ENCODE measurements at places on chromosomes 6 and 20.

DNA sequence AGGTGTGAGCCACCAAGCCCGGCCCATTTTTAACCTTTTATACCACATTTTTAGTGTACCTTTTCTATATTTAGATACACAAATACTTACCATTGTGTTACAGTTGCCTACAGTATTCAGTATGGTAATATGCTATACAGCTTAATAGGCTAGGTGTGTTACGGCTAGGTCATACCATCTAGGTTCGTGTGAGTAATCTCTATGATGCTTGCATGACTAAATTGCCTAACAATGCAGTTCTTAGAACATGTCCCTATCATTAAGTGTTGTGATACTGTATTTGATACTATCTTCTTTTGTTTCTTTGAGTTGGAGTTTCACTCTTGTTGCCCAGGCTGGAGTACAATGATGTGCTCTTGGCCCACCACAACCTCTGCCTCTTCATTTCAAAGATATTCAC lies 387.7 kb upstream of the SASH1 start:
- DNase-seq: no peak

DNA sequence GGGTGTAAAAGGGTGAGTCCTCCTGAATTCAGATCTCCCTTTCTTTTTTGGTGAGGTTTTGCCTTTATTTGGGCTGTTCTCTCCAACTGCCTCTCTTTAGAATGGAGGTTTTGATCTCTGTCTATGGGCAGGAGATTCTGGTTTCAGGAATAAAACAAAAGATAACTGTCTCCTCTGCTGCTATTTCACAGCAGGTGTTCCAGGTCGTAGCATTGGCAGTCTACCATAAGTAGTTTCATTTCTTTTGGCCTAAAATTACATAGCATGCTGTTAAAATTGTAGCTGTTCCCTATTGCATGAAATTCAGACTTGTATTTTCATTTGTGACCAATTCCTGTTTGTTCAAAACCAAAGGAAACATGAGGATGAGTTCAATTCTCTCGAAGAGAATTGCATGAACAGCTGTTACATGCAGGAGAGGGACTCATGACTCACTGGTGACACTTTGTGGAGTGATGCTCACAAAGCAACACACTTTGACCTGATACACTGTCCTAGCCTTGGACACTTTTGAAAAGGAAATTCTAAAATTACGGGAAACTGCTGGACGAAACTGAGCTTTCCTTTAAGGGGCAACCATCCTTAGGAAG lies 76.8 kb upstream of the SIRPG start:
- no peak for DNase-seq

GRCh38 chr6:170166511-170167122 lies 124.3 kb downstream of the DLL1 start:
- DNase-seq: no peak

GRCh38 chr6:90386399-90387382 lies 90.0 kb upstream of the BACH2 start:
- no peak for DNase-seq

- no peak for DNase-seq
These were observed 93.8 kb upstream of the LY86 start for GRCh38 chr6:6494677-6495076.

DNA sequence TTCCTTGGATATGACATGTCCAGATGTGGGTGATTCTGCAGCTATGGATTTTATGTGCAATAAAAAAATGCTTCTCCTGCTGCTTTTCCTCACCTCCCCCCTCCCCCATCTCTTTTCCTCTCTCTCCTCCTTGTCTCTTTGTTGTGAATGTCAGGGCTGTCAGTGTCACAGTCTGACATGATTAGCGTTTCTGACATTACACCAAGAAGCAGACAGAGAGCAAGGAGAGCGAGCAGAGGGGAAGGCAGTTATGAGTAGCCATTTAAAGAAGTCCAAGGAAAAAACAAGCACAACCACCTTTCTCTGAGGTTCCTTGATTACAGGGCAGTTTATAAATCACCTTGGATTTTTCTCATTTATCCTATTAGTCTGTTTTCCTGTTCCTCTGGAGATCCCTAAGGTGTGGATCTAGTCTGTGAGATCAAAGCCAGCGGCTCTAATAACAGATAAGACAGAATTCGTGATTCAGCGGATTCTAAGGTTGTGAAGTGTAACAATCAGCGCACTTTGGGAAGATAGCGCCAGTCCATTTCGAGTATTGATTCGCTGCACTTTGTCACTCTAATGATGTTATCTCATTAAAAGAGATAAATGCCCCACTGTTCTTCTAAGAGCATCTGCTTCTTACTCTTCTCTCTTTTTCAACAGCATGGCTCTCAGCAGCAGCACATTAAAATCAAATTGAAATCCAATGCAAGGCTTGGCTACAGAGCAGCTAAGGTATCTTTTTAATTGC lies 101.4 kb downstream of the BACH2 start:
- no peak for DNase-seq

DNA sequence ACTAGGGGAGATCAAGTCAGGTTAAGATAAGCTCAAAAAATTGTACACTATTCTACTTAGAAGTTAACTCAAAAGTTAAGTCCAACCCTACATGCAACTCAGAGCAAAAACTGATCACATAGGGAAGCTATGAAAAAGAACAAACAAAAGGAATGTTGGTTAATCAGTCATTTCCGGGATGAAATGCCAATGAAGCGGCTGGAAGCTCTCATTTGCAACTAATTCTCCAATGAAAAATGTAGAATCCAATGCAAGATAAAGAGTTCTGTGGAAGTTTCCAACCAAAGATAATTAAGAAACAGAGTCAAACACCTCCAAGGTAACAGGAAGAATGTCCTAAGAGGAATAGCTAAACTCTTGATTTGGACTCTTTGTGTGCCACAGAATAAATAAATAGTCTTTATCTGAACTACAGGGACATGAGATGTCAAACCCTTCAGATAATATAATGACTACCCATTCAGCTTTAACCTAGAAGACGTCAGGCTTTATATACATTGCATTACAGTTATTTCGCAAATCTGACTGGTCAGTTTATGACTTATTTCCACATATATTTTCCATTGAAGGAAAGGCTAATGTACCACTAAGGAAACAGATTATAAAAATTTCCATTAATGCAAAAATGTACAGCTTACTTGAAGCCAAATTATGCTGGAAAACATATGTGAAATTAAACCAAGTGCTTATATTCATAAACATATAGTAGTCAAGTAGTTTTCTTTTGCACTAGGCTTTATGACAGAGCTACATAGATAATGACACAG lies 48.0 kb upstream of the DST start:
- DNase-seq: no peak

GRCh38 chr6:139551376-139551775 lies 176.9 kb upstream of the CITED2 start:
- DNase-seq: no peak

DNA sequence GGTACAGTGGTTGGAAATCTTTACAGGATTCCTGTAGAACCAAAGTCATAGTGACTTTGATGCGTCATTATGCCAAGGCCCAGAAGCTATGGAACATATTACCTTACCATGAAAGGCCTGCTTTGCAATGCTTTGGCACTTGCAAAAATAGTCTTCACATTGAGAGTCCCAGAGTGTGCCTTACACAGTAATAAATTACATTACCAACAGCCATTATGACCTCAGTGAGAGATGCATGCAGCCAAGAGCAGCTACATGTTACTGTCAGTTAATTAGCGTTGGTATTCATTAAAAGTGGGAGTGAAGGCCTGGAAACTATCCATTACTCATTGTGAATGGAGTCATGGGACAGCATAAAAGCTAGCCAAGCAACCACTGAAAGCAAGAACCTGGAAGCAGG lies 39.2 kb upstream of the HDDC2 start:
- no peak for DNase-seq

GRCh38 chr6:3800850-3801591 lies 48.2 kb upstream of the FAM50B start:
- no peak for DNase-seq

GRCh38 chr6:38720295-38720694 lies 5.2 kb downstream of the DNAH8 start:
- DNase-seq: no peak

GRCh38 chr20:60513141-60513540 lies 554.9 kb downstream of the CDH26 start:
- DNase-seq: no peak

DNA sequence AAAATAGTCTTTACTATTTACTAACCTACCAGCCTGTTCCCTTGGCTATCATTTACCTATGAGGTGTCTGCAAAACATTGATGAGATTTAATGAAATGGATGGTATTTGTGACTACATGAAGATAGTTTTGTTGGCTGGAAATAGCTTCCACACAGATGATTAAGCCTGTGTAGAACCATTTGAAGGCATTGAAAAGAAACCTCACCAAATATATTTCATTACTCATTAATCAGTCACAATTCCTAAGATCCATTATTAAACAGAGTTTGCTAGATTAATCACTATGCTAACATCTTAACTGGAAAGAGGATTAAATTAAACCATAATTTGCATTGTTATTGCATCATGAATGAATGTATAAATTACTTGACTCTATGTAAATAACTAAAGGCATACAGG lies 560.3 kb downstream of the BMP2 start:
- no peak for DNase-seq

DNA sequence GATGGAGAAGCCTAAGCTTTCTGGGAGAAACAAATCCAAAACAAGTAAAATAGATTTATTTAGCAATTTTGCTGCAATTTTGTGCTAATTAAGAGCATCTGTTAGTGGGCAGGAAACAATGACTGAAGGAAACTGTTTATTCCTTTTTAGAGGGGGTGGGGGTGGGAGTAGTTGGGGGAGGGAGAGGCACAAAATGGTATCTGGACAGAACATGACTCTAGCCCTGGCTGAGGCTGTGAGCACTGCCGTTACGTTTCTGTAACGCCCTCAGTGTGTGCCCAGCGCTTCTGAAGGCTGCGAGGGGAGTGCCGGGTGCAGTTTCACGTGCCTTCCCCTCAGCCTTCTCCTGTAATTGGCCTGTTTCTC lies 28.8 kb downstream of the METTL24 start:
- DNase-seq: no peak

- no peak for DNase-seq
These were observed 31.7 kb upstream of the SPAG4 start for GRCh38 chr20:35583636-35584560.

DNA sequence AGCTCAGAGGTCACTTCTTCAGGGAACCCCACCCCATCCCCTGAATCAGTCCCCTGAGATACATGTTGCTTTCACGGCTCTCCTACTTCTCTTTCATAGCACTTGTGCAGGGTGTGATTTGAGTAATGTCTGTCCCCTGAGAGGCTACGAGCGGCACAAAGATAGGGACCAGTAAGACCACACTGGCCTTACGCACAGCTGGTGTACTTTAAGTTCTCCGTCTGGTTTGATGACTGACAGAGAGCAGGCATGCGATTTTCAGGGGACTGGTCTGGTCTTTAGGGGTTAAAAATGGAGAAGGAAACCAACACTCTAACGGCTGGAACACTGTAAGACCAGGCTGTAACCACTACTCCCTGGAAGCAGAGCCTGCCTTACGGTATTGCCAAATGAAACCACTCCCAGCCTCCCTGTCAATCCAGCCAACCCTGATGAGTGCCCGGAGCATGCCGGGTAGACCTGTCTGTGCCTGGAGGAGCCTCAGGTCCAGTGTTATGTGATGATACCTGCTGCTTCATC lies 47.1 kb downstream of the ELMO2 start:
- DNase-seq: no peak

DNA sequence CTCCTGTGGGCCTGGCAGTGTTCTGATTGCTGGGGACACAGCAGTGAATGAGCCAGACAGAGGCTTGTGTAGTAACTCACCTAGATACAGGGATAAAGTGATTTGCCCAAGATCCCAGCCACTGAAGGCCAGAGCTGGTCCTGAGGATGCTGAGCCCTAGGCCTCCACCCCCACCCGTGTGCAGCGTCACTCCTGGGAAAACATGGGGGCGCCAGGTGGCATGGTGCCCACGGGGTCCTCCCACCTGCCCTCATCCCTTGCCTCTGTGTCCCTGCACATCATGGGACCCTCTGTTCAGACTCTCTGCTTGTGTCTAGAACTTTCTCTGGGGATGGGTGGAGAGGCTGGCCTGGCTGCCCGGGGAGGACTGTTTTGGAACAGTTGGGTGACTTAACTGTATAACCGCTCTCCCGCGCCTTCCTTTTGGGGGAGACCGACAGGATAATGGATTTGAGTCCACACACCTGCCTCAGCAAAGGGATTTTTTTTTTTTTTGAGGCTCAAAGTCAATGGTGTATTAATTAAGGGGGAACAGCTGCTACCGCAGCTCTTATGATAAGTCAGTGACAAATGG lies 19.6 kb downstream of the LEMD2 start:
- no peak for DNase-seq

GRCh38 chr20:58571693-58572427 lies 56.7 kb upstream of the APCDD1L start:
- DNase-seq: no peak

DNA sequence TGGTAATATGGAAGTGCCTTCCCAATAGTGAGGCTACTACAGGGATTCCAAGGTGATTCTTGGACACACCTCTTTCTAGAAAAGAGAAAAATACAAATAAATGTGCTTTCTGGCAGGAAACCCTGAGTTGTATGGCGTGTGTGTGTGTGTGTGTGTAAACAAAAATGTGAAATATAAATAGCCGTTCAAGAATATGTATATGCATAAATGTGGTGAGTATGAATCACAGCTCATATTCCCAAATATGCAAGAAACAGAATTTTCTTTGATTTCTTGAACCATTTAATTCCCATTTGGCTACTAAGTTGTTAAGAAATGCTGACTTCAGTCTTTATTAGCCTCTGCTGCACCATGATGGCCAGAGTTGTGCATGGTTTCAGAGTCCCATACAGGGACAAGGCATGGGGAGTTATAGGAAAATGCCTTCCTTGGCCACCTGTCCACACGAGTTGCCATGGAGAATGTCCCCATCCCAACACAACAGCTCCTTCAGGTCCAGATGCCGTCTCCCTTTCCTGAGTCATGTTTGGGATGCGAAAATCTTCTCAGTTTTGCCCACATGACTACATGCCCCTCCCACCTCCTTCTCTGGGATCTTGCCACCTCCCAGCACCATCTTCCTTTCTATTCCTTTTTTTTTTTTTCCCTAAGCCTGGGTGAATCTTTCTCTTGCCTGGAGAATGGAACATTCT lies 312.4 kb upstream of the ECI2 start:
- DNase-seq: no peak

- DNase-seq: no peak
These were observed 120.9 kb upstream of the IRAK1BP1 start for GRCh38 chr6:78746457-78746856.

DNA sequence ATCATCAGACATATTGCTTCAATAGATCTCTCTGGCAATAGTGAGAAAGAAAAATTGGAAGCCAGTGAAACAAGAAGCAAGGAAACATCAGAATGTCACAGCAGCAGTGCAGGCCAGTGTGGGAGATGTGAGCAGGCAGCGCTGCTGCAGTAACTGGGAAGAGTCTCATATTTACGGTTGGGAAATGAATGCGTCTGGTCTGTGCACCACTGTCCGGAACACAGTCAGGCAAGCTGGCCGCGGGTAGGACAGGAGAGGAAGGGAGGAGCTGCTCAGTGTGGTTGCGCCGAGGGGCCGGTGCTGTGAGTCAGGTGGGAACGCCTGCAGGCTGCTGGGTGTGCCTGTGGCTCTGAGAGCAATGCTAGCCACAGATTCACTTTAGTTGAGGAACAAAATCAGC lies 6.4 kb upstream of the PSMG4 start:
- no peak for DNase-seq

- DNase-seq: no peak
These were observed 36.5 kb downstream of the RARS2 start for GRCh38 chr6:87553159-87553765.

- DNase-seq: no peak
These were observed 17.2 kb upstream of the KIAA1755 start for GRCh38 chr20:38277691-38278090.

Measured in SIG-M5 (cell line).